ENCODE measurements at places on chromosomes 3 and 15.

DNA sequence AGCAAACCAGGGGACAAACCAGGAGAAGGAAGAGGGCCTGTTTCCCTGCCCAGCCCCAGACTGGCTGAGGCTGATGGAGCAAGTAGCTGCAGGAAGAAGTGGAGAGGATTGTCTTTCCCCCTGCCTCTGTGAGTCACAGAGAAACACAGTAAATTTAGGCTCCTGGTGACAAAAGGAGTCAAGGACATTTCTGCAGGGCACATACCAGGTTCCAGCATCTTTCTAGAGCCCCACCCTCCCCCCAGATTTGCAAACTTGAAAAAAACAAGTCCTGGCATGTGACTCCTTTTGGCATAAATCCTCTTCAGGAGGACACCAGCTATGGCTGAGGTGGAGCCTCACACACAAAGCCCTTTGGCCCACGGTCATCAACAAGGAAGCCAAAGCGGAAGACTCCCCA, 17.8 kb downstream of the PLD1 start:
- DNase-seq = no peak

GRCh38 chr15:93771196-93772030, 459.9 kb upstream of the MCTP2 start:
- no peak for DNase-seq

DNA sequence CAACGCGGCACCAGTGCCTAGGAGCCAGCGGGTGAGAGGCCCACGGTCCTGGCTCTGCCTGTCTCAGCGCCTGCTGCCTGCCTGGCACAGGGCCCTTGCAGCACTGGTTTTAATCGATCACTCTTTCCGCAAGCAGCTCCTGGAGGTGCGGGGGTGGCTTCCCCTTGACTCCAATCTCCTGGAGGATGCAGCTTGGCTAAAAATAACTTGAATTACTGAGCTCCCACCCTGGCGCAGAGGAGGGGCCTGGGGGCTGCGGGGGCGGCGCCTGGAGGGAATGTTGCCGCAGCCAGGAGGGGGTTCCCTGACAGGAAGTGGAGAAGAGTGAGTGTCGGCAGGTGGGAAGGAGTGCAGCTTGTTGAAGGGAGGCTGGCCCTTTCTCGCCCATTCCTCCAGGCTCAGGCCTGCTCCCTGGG, 9.9 kb upstream of the RPL29 start:
- no peak for DNase-seq

GRCh38 chr3:64563751-64564150, 124.0 kb downstream of the ADAMTS9 start:
- no peak for DNase-seq

- no peak for DNase-seq
These were observed 620 bp upstream of the CMSS1 start for GRCh38 chr3:99817047-99817436.

- no peak for DNase-seq
These were observed 24.5 kb downstream of the MEGF11 start for GRCh38 chr15:66228807-66229735.

GRCh38 chr3:19487386-19487785, 339.1 kb downstream of the KCNH8 start:
- DNase-seq = no peak

DNA sequence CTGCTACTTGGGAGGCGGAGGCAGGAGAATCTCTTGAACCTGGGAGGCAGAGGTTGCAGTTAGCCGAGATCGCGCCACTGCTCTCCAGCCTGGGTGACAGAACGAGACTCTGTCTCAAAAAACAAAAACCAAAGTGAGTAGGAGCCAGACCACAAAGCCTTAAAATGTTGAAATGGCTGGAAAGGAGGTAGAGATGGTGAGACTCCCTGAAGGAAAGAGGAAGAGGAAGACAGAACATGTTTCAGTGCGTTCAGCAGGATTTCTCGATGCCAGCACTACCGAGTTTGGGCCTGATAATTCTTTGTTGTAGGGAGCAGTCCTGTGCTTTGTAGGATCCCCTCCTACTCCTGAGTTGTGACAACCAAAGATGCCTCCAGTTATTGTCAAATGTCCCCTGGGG, 189.9 kb downstream of the AKAP13 start:
- DNase-seq = no peak

DNA sequence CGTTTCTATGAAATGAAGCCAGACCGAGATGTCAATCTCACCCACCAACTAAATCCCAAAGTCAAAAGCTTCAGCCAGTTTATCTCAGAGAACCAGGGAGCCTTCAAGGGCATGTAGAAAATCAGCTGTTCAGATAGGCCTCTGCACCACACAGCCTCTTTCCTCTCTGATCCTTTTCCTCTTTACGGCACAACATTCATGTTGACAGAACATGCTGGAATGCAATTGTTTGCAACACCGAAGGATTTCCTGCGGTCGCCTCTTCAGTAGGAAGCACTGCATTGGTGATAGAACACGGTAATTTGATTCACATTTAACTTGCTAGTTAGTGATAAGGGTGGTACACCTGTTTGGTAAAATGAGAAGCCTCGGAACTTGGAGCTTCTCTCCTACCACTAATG, 41.9 kb upstream of the TRA2B start:
- no peak for DNase-seq

GRCh38 chr15:41866263-41866703, 27.6 kb downstream of the SPTBN5 start:
- no peak for DNase-seq

DNA sequence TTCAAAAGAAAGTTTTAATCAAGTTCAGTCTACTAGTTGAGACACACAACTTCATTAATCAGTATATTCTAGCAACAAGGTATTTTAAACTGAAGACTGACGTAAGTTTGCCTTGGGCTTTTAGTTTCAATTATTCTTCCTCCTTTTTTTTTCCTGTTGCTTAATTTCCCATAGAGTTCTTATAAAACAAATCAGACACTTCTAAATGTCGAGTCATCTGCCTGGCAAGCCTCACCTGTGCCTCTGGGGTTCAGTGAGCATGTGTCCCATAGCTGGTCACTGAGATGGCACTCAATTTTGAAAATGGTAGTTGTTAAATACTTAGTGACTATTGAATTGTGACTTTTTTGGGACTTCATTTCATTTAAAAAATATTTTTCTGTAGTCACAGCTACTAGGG, 27.4 kb downstream of the NKIRAS1 start:
- DNase-seq = no peak

DNA sequence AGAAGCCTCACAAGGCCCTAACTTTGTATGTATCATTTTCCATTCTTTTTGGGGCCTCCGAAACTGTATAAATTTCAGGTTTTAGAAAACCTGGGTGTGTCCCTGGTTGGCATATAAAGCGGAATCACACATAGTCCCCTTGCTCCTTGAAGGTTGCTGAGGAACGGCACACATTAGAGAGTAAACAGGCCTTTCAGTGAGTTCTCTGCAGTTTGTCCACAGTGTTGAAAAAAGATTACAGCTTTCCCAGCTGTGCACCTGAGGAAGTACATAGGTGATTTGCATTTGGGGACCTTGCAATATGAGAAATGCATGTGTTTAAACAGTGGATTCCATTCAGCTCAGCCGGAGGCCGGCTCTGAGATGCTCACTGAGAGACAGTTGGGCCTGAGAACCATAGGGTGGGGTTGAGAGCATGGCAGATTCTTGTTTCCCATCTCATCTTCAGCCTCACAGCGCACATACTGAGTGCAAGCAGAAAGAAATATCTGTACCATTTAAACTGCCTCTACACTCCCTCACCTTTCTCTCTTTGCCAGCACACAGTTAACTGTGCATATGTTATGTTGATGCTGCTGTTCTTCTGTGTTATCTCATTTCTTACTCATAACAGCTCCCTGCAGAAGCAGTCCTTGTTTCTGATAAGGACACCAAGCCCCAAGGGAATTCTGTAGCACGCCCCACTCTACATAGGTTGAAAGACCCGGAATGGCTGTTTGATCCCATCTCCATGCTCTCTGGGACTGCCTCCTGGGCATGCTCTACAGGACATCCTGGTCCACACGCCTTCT, 60.4 kb downstream of the BOC start:
- no peak for DNase-seq

GRCh38 chr3:168085491-168086119, 10.1 kb downstream of the GOLIM4 start:
- no peak for DNase-seq
